ENCODE measurements at places on chromosomes 2 and 18. TPM values are rescaled to one million over a fixed set of nuclear protein-coding genes. Genes with fewer than 3 reads are reported as not detected.

GRCh38 chr18:32213693-32214092 is 23.9 kb downstream of the MEP1B start:
- DNase-seq: no peak

DNA sequence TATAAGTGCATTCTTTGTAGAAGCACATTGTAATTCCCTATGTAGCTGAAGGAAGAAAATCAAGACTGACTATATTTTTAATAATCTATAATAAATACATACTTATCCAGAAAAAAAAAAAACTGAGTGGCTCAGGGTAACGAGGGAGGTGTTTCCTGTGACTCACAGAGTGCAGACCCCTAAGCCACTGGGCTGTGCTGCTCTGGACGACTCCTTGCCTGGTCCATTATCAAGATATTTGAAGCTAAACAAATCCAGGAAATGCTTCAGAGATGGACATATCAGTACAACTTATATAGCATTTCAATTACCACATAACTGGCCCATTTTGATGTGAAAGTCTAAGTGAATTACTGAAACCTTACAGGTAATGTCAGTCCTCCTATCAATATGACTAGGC is 80.6 kb downstream of the PIGN start:
- no peak for DNase-seq

GRCh38 chr2:129479892-129480291 is 499.6 kb upstream of the RAB6C start:
- DNase-seq: no peak

GRCh38 chr2:167318581-167318980 is 430.3 kb downstream of the XIRP2 start:
- DNase-seq: no peak

GRCh38 chr2:175019566-175020327 is 14.6 kb upstream of the CHN1 start:
- DNase-seq: no peak

DNA sequence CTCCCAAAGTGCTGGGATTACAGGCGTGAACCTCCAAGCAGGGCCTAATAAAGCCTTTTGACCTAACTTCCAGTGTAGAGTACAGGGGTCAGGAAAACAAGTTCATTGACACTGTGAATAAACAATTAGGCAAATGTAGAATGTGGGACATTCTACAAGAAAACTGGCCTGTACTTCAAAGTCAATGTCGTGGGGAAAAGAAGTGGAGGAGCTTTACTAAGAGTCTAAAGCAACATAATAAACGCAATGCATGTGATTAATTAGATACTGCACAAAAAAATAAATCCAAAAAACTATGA is 3.6 kb upstream of the RRM2 start:
- no peak for DNase-seq

- no peak for DNase-seq
Observed at GRCh38 chr2:121148481-121148880, 136.5 kb downstream of the TFCP2L1 start.

GRCh38 chr2:101736861-101737291 is 39.4 kb downstream of the MAP4K4 start:
- no peak for DNase-seq

DNA sequence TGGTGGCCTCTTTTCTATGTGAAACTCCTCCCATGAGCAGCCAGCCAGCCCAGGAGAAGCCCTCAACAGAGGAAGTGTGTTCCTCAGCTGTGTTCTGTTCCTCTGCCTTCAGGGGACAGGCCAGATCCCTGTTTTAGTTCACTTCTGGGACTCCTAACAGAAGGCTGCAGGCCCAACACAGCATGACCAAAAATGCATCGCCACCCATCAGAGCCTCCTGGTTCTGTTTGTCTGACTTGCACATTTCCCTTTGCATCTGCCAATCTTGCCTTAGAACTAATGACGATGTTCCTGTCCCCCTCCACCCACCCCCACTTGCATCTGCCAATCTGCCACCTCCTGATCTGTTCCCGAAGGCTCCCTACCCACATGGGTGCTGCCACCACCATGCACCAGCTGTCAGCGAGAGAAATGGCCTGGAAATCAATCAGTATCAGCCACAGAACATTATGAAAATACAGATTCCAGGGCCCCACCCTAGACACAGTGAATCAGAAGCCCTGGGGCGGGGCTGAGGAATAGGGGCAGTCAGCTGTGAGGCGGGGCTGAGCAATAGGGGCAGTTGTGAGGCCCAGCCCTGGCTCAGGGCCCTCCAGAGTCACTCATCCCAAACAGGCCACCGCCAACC is 51.0 kb downstream of the FAM168B start:
- DNase-seq: no peak

- no peak for DNase-seq
Observed at GRCh38 chr2:10901160-10901939, 10.4 kb upstream of the KCNF1 start.

DNA sequence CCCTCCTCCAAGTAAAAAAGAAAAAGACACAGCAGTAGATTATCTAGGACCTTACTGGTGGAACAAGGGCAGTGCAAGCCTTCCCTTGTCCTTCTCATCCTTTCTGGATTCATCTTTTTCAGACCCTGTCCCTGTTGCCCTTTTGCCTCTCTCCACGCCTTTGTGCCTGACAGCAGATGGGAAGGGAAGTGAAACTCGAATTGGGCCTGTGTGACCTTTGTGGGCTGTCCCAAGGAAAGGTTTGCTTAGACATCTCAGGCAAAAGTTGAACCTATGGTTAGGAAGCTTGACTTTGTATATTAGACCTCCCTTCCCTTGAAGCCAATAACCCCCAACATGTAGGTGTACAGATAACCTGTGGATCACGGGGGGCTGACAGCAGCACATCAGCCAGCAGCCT is 185.3 kb downstream of the PRKCE start:
- no peak for DNase-seq

The CXCR4 gene
- 7.5 TPM for total RNA-seq

The SLC4A3 gene
- total RNA-seq: 1.7 TPM

Data from umbilical cord (tissue), 2 donors.